ENCODE measurements at places on chromosomes 5 and 9.
A peak's percentile ranks its signal among the peaks of the same experiment; 100 is the strongest.

DNA sequence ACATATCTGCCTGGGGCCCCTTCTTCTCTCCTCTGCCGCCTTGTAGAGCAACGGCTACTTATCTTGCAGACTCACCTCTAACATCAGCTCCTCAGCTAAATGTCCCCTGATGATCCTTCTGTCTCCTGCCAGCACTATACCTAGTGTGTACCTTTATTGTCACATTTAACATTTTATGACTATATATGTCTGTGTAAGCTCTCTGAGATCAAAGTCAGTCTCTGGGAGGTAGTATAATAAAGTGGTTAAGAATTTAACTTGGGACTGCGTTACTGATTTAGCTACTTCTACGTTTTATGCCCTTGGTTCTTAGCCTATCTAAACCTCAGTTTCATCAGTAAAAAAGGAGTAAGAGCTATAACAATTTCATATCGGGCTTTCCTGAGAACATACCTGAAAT, 2.2 kb downstream of the TMED7 start:
- DNase-seq, result no peak

DNA sequence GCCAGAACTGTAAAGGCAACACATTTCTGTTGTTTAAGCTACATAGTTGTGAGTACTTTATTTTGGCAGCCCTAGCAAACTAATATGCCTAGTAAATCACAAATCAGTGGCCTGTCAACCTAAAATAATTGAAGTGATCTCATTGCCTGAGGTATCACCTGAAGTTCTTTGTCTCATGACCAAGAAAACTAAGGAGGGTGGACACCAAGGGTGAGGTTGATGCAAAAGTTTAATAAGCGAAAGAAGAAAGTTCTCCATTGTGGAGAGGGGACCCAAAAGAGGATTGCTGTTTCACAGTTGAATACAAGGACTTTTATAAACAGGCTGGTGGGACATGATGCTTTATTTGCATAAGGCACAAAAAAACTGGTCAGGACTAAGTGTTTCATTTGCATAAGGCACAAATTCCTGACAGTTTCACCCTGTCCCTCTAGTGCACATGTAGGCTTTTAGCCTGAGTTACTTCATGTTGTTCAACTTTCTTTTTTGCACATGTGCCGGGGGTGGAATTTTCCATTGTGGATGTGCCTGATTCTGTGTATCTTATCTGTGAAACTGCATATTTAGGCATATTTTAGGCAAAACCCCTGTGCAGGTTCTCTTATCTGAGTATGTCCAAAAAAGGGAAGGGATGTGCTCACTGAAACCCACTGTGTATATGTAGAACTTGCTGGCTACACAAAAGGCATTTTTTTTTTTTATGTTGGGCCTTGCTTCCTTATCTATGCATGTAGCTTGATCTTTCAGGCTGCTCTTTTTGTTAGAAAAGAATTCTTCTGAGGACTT, 108.6 kb upstream of the RAI14 start:
- no peak for DNase-seq

GRCh38 chr9:73839471-73839870, 657.7 kb upstream of the RORB start:
- no peak for DNase-seq

- no peak for DNase-seq
These were observed 724 bp downstream of the TCERG1 start for GRCh38 chr5:146447734-146448380.

- DNase-seq, result no peak
These were observed 710.5 kb upstream of the CDH9 start for GRCh38 chr5:27748847-27749246.

DNA sequence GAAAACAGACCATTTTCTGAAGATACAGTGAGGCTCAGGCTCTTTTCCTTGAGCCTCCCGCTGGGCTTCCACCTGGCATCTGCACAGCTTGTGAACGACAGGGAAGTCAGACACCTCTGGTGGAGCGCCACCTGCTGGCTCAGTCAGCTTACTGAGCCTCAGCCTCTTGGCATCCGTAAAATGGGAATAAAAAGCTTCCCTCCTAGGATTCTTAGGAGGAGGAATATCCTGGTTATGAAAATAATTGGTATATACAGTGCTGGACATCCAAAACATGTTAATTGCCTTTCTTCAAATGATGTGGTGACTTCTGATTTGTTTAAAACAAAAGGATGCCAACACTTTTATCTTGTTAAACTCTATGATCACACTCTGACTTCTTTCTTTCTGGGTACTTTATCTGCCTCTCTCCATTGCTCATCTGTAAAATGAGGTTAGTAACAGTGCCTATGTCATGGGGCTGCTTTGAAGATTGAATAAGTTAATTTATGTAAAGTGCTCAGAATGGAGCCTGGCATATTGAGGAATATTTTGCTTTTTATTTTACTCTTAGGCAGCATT, 67.5 kb downstream of the MAMDC2 start:
- peak; percentile 10 for DNase-seq

- DNase-seq, result no peak
These were observed 138.5 kb downstream of the SPOCK1 start for GRCh38 chr5:137360607-137361006.

- DNase-seq, result no peak
These were observed 1061.9 kb upstream of the CDH18 start for GRCh38 chr5:21049901-21050300.
